Non-pigmented ciliary epithelial cell (primary cell): ENCODE measurements at places on chromosomes 7 and 10.

GRCh38 chr10:97547271-97547600 lies 25.3 kb upstream of the ANKRD2 start:
- no peak for DNase-seq

- no peak for DNase-seq
Measured at GRCh38 chr10:119663866-119664698, 12.9 kb downstream of the BAG3 start.

DNA sequence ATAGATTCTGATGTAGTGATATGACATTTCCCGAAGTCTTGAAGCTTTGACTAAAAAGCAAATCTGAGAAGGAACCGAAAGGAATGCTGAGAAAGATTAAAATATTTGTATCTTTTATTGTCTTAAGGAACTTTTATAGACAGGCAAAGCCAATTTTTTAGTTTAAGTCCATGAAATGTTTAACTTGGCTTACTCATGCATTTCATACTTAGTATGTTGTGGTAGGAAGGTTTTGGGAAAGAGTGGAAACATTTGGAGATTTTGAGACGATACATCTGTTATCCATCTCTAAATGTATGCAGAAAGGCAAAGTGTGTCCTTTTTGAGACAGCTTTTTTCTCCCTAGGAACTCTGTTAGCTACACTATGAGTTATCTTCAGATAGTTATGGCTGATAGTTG lies 10.1 kb downstream of the TBC1D12 start:
- no peak for DNase-seq

- peak; percentile 52 for DNase-seq
Measured at GRCh38 chr7:16695621-16696237, 49.7 kb downstream of the BZW2 start.

DNA sequence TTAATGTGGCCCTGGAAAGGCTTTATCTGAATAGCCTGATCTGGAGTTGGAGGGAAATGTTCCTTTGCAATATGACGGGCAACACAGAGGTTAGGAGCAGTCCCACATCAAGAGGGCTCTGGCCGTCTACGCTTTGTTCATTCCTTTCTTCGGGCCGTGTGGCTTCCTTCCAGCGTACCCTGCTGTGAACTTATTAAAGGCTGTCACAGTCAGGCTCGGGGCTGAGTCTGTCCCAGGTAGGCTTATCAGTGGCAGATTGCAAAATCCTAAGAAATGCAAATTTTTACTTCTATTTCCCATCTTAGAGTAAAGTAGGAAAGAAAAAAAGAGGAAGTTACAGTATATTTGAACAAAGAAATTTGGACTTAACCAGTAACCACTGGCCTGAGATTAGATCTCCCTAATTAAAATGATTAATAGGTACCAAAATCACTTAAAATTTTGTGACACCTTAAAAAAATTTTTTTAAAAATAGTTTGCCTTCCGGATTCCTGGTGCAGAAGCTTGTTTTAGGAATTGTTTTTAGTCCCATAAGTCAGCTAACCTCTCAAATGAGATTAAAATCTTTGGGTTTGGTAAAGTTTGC lies 453.1 kb upstream of the MKI67 start:
- no peak for DNase-seq

- no peak for DNase-seq
Measured at GRCh38 chr7:68929781-68930261, 668.5 kb upstream of the AUTS2 start.

- DNase-seq = no peak
Measured at GRCh38 chr10:76550806-76551205, 1086.8 kb downstream of the KCNMA1 start.

GRCh38 chr10:133072196-133072595 lies 15.5 kb upstream of the ADGRA1 start:
- no peak for DNase-seq

- DNase-seq = no peak
Measured at GRCh38 chr7:142671506-142671905, 77.8 kb upstream of the PRSS1 start.

- DNase-seq = no peak
Measured at GRCh38 chr10:11715815-11716494, 26.2 kb upstream of the ECHDC3 start.

DNA sequence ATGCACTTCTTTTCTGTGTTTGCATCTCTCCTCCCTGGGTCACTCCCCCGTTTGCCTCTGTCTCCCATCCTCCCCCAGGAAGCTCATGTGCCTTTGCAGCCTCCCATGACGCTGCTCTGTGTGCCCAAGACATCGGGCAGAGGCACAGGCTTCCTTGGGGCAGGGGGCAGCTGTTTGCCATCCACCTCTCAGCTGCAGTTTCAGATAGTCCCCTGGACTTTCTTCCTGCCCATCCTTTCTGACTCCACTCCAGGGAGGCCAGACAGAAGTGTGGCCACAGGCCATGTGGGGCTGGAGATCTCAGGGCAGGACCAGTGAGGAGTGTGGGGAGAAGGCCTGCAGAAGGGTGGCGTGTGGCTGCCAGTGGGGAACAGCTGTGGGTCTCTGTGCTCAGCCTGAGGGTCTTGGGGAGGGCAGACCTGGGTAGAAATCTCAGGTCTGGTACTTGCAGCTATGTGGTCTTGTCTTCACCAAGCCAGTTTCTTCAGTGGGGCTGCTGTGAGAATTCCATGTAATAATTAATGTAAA lies 10.6 kb upstream of the SAMD8 start:
- no peak for DNase-seq

DNA sequence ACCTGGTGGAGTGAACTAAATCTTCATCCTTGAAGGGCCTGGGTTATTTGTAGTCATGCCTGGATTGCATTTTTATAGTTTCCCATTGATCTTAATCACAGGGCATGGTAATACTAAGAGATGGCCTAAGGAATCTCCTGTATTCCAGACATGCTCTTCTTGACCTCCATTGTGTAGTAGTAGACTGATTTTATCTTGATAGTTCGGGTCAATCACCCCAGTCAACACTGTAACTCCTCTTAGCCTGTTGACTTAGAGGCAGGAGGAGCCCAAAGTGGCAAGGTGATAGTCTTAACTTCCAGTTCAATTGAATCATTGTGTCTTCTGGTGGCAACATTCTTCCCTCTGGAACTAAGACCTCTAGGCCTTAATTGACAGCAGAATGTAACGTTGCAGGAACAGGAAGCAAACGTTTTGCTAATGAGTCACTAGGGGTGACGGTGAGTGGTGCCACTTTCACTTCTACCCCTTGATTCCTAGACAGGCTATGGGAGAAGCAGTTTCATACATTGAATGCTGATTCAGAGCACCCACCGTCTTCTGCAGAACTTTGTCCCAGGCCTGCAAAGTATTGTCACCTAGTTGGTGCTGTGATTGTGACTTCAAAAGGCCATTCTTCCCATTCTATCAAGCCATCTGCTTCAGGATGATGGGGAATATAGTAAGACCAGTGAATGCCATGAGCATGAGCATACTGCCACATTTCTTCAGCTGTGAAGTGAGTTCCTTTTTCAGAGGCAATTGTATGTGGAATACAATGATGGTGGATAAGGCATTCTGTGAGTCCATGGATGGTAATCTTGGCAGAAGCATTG lies 24.0 kb upstream of the PAPSS2 start:
- DNase-seq = no peak

DNA sequence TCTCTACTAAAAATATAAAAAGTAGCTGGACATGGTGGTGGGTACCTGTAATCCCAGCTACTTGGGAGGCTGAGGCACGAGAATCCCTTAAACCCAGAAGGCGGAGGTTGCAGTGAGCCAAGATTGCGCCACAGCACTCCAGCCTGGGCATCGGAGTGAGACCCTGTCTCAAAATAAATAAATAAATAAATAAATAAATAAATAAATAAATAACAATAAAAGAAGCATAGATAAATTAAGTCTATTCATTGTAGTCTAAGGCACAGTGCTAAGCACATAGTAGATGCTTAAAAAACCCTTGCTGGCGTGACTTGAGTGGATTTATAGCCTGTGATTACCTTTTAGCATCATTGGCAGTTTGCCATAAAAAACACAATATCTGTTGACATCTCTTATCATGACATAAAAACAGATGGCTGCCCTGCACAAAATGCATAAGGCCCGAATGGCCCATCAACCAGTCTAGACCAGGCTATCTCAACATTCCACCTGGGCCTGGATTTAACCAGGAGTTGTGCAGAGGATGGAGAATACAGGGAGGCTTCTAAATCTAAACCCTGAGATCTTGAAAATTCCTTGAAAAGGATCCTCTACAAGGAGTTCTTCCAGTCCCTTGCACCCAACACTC lies 94.9 kb downstream of the PRLHR start:
- DNase-seq = no peak

DNA sequence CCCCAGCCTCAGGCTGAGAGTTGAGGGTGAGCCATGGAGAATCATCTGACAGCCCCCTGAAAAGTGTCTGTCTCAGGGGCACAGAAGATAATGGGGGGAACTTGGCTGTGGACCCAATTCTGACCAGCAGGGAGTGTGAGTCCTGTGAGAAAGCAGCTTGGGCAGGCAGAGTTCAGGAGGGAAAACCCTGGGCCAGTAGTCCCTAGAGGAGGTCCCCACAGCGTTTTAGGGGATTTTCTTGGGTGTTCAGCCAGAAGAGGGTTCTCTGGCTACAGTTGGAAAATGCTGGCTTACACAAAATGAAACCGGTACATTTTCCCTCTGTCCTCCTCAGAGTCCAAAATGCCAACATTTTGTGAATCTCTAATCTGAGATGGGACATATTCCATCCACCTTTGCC lies 35.8 kb upstream of the TRIM8 start:
- DNase-seq = no peak

DNA sequence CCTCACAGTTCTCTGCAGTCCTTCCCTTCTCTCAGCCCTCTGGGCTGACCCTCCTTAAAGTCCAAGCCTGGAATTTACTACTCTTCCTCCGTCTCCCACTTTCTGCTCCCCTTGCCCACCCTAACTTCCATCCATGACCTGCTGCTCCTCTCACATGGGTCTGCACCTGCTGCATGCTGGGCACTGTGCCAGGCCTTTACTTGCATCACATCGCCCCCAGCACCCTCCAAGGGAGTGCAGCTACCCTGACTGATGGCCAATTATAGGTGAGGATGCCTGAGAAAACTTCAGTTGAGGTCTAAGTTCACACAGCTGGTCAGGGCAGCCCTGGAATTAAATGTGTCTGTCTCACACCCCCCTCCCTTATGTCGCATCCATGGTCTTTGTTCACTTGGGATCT lies 53.6 kb upstream of the ZPBP start:
- no peak for DNase-seq

GRCh38 chr10:46239247-46239646 lies 47.5 kb upstream of the ANTXRL start:
- DNase-seq = no peak

DNA sequence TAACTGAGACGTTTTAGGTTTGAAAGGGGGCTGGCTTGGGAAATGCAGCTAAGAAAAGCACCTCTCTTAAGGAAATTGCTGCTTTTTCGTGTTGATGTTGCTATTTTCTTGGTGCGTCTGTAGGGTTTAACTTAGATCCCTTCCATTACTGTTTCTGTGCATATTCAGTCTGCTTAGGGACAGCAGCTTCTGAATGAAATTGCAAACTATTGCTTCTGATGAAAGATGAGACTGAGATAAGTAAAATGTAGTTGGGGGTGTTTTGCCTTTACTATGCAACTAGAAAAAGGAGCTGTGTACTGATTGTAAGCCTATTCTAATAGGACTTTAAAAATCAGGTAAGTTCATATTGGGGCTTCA lies 772 bp downstream of the HDAC9 start:
- no peak for DNase-seq

DNA sequence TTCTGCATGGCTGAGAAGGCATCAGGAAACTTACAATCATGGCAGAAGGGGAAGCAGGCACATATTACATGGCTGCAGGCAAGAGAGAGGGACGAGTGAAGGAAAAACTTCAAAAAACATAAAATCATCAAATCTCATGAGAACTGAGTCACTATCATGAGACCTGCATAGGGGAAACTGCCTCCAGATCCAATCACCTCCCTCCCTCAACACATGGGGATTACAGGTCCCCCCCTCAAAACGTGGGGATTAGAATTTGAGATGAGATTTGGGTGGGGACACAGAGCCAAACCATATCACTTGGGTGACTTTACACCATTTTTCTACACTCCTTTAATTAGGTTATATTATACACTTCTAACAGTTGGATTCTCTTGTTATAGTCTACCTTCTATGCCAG lies 490.7 kb upstream of the KCND2 start:
- DNase-seq = no peak

GRCh38 chr10:62076891-62077290 lies 175.4 kb downstream of the ARID5B start:
- DNase-seq = peak; percentile 82

- no peak for DNase-seq
Measured at GRCh38 chr7:93060865-93061264, 56.9 kb downstream of the SAMD9 start.

GRCh38 chr7:42527004-42527403 lies 290.0 kb upstream of the GLI3 start:
- DNase-seq = no peak

GRCh38 chr10:103451831-103452505 lies at the start of gene CALHM2:
Gene CALHM2, minus strand, starts transcription at chr10:103452370. Its CDS starts 2,429 bp downstream, at chr10:103449941.
- DNase-seq = no peak

DNA sequence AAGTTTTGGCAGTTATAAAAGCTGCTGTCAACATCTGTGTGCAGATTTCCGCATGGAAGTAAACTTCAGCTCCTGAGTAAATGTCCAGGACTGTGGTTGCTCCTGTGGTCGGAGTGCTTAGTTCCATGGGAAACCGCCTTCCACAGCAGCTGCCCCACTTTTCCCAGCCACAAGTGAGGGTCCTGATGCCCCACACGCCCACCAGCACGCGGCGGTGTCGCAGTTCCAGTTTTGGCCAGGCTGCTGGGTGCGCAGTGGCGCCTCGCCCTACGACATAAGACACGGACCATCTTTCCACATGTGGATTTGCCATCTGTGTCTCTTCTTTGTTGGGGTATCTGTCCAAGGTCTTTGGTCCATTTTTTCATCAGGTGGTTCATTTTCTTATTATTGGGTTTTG lies 167.1 kb downstream of the DIP2C start:
- DNase-seq = no peak

- no peak for DNase-seq
Measured at GRCh38 chr7:14720785-14721184, 181.8 kb downstream of the DGKB start.

GRCh38 chr10:53166325-53166724 lies 393.7 kb upstream of the MBL2 start:
- no peak for DNase-seq
